ENCODE measurements at places on chromosomes 2 and 18. TPM values are rescaled to one million over a fixed set of nuclear protein-coding genes. Genes with fewer than 3 reads are reported as not detected.

DNA sequence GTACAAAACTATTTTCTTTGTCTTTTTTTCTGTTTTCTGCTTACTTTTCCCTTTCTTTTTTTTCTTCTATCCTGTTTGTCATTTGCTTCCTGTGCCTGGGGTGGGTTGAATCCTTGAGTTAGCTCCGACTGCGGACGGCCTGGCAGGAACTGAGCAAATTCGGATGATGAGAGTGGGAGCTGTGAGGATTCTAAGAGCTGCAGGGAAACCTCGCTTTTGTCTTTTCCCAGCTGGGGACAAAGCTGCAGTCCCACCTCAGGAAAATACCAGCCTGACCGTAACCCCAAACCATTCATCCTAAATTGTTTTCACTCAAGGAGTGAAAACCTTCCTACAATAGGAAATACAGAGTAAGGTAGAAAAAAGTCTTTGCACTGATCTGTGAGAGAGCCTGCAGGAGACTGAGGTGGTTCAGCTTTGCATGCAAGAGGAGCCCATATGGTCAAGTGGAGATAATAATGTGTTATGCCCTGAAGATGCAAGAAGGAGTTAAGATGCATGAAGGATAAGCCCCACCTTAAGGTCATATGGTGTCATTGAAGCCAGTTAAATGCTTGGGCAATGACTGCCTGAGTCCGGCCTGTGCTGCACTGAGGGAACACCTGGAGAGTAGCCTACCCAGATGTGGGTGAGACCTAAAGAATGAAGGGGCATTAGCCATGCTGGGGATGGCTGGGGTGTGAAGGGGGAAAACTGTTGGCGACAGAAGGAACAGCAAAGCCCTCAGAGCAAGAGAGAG, 31.7 kb upstream of the ARL4C start:
- DNase-seq, result no peak
- H3K4me1 ChIP-seq, result no peaks in the 10 kb centered on the region
- H3K4me3 ChIP-seq, result no peak overlapping the region
- H3K36me3 ChIP-seq, result no peaks in the 10 kb centered on the region
- no peaks in the 10 kb centered on the region for H3K27me3 ChIP-seq

DNA sequence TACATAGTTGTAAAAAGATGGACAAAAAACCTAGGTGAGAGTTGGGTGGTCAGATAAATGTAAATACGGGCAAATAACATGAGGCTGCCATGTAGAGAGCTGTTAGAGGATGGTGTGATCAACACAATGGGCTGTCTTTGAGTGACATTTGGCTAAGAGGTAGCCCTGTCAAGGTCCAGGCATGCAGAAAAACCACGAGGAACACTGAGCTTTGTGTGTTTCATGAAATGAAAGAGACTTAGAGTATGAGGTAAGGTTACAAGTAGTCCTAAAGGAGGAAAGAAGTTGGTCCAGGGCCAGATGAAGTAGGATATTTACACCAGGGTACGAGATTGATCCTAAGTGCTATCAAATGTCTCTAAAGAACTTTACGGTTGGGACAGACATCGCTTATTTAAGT, 160.9 kb downstream of the RDH14 start:
- no peaks in the 10 kb centered on the region for H3K27me3 ChIP-seq
- DNase-seq, result no peak
- H3K27ac ChIP-seq, result no peak overlapping the region

DNA sequence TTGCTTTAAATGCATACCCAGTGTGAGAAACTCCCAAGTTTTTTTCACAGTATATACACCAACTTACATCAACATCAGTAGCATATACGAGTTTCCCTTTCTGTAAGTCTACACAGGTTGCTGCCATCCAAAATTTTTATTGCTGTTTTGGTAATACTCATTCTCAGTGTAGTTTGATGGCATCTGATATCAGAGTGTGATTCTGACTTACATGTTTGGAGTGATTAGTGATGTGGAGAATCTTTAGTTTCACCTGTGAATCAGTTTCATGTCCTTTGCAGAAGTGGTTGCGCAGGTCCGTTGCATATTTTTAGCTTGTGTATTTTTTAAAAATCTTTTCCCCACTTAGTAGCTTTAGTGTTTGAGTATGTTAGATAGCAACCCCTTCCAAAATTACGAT, 50.1 kb downstream of the CCDC74A start:
- H3K27ac ChIP-seq, result no peak overlapping the region
- H3K27me3 ChIP-seq, result 0 out of 2 replicates have a peak, but pooled peaks cover 3% of the 10 kb centered on the region
- H3K36me3 ChIP-seq, result no peaks in the 10 kb centered on the region

GRCh38 chr2:230942920-230943896, 18.2 kb upstream of the GPR55 start:
- no peak overlapping the region for H3K27ac ChIP-seq
- no peaks in the 10 kb centered on the region for H3K36me3 ChIP-seq
- H3K4me1 ChIP-seq, result no peaks in the 10 kb centered on the region
- DNase-seq, result no peak
- no peak overlapping the region for H3K4me3 ChIP-seq

DNA sequence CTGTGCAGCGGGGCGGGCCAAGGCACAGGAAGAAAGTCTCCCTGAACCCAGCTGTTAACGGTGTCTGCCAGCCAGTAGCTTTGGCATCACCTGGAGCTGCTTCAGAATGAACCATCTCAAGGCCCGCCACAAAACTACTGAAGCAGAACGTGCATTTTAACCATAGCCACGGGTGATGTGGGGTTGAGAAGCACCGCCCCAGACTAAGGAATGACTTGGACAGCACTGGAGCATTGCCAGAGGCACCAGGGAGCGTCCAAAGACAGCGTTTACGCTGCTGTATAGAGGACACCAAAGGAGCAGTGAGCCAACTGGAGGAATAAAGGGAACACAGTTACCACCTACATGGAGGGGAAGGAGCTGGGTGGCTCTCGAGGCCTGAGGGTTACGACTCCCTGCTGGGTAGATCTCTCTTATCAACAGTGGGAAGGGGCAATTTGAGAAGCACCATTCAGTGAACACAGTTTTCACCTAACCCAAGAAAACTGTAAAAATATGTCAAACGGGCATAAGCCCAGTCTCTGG, 28.4 kb upstream of the LONRF2 start:
- H3K36me3 ChIP-seq, result no peaks in the 10 kb centered on the region
- no peak for DNase-seq
- H3K27me3 ChIP-seq, result no peaks in the 10 kb centered on the region
- H3K4me1 ChIP-seq, result no peaks in the 10 kb centered on the region
- no peak overlapping the region for H3K4me3 ChIP-seq

CCDC121 gene
- 8.4 TPM for total RNA-seq

DNA sequence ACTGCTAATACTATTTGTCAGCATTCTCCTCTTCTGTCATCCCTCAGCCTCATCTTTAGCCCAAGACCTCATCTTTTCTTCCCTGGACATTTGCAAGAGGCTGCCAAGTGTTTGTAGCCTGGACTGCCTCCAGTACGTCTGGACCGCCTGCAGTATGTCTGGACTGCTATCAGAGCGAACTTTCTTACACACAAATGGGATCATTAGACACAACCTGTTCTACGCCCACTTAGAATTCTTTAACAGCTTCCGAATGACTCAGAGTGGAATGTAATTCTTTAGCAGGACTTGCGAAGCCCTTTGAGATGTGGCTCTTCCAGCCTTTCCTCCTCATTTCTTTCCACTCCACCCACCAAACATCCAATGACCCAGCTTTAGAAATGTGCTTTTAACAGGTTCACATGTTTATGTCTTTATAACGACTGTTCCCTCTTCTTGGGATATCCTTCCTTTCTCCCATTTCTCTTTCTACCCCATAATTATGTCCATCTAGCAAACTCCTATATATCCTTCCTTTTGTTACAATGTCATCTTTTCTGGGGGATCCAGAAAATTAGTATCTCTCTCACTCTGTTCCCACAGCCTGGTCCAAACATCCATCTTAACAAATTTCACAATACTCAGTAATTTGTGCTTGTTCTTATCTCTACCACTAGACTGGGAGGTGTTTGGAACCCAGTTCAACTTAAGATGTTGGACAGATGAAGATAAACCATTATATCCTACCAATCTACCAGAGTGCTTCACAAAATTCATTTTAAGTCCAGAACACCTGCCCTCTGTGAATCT, 171.3 kb upstream of the PGAP1 start:
- no peak for DNase-seq
- H3K4me1 ChIP-seq, result no peaks in the 10 kb centered on the region
- H3K36me3 ChIP-seq, result no peaks in the 10 kb centered on the region
- H3K27ac ChIP-seq, result no peak overlapping the region

ST6GAL2 gene
- 1.7 TPM for total RNA-seq

GRCh38 chr2:198657512-198658121, 800.1 kb downstream of the SATB2 start:
- no peak overlapping the region for H3K4me3 ChIP-seq
- peaks cover 18% of the 10 kb centered on the region for H3K4me1 ChIP-seq
- H3K27me3 ChIP-seq, result no peaks in the 10 kb centered on the region

C2orf80 gene
- total RNA-seq, result not detected

REG3G gene
- total RNA-seq, result not detected

VIT gene
- total RNA-seq, result 0.13 TPM

DNA sequence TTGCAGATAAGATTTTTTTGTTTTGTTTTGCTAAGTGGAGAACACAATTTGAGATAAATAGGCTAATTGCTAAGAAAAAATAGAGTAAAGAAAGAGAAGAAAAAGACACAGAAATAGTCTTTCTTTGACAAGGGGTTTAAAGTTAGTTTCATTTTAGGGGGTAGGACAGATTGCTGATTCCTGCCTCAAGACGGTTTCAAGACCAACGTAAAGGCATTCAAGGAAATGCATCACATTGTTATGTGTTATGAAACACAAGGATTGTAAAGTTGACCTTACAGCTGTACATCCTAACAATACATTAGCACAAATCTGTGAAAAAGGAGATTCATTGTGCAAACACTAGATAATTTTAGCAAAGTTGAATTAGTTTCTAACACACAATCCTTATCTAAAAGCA, 22.7 kb upstream of the ETAA1 start:
- DNase-seq, result no peak
- H3K36me3 ChIP-seq, result no peaks in the 10 kb centered on the region
- no peak overlapping the region for H3K4me3 ChIP-seq
- H3K4me1 ChIP-seq, result no peaks in the 10 kb centered on the region
- no peaks in the 10 kb centered on the region for H3K27me3 ChIP-seq

Measured in SJCRH30 (cell line).